ENCODE measurements at places on chromosomes 2 and 18.

- peak; percentile 64 for DNase-seq
Observed at GRCh38 chr2:96856776-96857666, 795 bp downstream of the ANKRD39 start.

- peak; percentile 42 for DNase-seq
Observed at GRCh38 chr2:217249121-217250012, 389.5 kb upstream of the TNP1 start.

DNA sequence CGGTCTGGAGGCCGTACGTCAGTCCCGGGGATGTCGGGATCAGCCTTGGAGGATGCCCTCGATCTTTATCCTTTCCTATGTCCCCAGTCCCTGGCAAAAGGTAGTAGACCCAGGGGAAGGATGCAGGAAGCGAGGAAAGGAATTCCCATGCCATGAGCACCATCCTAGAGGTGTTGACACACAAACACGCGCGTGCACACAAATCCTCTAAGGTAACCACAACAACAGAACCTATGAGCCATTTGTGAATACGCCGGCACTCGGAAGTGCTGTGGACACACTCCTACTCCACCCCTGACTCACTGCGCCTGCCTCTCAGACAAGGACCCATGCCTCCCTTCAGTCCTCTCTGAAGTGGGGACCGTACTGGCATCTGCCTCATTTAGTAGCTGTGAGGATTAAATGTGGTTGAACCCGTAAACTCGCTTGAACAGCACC, 11.3 kb upstream of the MLPH start:
- DNase-seq: peak; percentile 41

GRCh38 chr18:60259052-60259681, 113.4 kb downstream of the MC4R start:
- DNase-seq: no peak

GRCh38 chr2:174593574-174594203, 3.9 kb downstream of the WIPF1 start:
- DNase-seq: no peak

- peak; percentile 81 for DNase-seq
Observed at GRCh38 chr2:216034065-216034464, 20.7 kb upstream of the MREG start.

DNA sequence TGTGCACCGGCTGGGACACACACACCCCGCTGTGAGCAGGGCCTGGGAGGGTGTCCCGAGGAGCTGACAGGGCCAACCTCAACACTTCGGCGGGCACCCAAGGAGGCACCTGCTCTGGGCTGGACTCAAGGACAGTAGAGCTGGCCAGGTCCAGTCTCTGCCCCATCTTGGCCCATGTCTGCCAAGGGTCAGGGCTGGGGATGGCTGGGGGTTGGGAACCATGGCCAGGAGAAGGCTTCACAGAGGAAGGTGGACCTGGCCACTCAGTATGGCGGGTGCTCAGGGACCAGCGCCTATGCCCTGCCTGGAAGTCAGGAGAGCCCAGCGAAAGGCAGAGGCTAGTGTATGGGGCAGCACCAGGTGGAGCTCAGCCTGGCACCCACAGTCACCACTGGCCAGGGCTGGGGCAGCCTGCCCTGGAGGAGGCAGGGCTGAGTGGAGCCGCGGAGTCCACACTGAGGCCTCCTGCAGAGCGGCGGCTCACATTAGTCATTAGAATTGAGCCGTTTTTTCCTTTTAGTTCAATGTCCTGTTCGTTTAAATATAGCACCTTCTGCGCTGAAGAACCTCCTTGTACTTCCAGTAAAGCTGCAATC, 4.2 kb downstream of the ERFE start:
- no peak for DNase-seq

DNA sequence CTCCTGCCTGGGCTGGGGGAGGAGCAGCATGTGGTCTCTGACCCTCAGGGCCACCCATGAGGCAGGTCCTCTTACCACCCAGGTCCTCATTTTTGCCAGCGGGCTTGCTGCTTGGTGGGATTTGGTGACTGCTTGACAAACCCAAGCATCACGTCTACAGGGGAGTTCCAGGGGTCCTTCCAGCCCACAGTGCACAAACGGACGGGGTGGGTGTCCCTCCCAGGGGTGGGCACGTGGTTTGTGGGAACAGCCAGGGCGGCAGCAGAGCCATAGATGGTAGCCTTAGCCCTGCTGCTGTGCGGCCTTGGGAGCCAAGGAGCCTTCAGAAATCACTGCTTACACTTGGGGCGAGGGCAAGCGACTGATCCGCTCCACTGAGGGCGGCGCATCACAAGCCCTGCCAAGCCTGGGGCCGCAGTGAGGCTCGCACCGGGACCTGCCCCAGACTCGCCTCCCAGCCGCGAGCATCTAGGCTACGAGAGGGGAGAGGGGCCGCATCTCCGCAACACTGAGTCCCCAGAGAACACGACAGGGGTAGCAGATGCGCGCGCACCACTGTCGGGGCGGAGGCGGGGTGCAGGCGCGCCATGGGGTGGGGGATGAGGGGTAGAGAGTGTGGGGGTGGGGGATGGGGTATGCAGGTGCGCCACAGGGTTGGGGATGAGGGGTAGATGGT, 36.9 kb downstream of the SNED1 start:
- DNase-seq: peak; percentile 19
